ENCODE measurements at places on chromosomes 7 and 10. TPM values are rescaled to one million over a fixed set of nuclear protein-coding genes. Genes with fewer than 3 reads are reported as not detected.

- no peak overlapping the region for H3K27ac ChIP-seq
- H3K27me3 ChIP-seq: peaks cover 14% of the 10 kb centered on the region
- H3K4me1 ChIP-seq: no peaks in the 10 kb centered on the region
Observed at GRCh38 chr10:42482411-42482810, 156.0 kb downstream of the ZNF33B start.

DNA sequence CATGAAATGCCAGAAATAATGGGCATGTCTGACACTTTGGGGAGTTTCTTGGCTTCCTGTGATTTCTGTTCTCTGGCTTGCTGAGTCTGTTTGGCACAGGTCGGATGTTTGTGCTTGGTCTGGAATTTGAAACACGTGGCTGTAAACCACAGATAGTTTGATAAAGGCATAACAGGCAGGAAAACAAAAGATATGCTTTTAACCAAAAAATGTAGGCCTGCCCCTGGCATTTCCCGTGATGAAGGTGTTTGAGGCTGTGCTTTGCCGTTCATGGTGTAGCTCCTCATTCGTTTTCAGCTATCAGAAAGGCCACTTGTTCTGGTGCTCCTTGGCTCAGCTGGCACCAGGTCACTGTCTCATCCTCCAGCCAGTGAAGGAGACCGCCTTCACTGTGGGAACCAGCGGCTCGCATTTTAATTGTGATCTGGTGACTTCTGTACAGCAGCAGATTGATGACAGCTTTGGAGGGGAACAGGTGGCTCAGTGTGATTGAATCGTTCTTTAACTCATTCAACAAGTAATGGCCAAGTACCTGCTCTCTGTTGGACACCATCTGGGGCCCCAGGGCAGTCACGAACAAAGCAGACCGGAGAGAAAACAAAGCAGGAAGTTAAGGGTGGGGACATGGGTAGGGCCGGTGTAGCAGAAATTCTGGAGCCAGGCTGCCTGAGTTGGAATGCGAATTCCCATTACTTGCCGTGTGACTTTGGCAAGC is 111.5 kb downstream of the CCNY start:
- H3K27me3 ChIP-seq: no peaks in the 10 kb centered on the region
- DNase-seq: no peak
- peak overlapping the region; percentile 51 for H3K4me3 ChIP-seq
- peaks cover 31% of the 10 kb centered on the region for H3K36me3 ChIP-seq
- peak overlapping the region; percentile 90 for H3K27ac ChIP-seq

DNA sequence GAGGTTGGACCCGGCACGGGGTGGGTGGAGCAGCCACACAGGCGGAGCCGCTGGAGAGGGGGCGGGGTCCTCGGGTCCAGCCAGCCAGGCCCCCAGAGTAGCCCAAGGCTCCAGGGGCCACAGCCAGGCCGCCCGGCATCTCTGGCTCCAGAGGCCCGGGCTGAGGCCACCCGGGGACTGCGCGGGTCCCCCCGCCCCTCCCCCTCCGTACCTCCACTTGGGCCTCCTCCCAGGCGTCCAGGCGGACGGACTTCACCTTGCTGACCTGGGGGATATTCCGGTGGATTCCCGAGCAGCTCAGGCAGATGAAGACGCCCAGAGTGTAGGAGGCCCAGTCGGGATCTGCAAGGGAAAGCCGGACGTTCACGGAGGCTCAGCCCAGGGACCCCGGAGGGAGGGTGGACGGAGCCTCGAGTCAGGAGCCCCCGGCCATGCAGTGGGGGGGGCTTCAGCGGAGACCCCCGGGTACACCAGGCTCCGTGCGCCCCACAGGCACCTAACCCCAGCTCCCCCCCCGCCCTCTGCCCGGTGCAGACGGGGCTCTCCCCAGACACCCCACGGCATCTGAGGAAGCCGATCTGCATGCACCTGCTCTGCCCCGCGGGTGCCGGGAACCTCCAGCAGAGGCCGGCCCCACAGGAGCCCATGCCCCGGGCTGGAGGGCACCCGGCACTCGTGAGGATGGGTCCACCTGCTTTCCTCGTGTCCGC is 19.2 kb downstream of the ADAP1 start:
- H3K27ac ChIP-seq: no peak overlapping the region
- no peak overlapping the region for H3K4me3 ChIP-seq
- no peak for DNase-seq
- peaks cover 53% of the 10 kb centered on the region for H3K36me3 ChIP-seq

GRCh38 chr7:1448958-1449357 is 10.3 kb downstream of the MICALL2 start:
- H3K27ac ChIP-seq: no peak overlapping the region
- H3K4me1 ChIP-seq: no peaks in the 10 kb centered on the region
- no peaks in the 10 kb centered on the region for H3K36me3 ChIP-seq
- no peaks in the 10 kb centered on the region for H3K27me3 ChIP-seq
- H3K4me3 ChIP-seq: no peak overlapping the region

DNA sequence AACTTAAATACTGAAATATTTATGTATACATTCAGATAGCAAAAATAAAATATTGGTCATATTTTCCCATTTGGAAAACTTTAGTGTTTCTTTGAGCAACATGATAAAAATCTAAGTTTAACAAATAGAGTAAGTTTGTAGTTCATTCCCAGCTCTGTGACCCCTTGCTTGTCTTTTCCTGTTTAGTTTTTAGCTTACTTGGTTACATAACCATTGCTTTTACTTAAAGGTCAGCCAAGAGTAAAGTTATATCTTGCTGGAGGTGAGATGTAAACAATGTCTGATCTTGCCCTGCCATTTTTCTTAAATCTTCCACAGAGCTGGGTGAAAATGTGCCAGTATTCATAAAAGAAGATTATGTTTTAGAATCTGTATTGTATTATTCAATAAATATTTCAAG is 46.7 kb upstream of the MDFIC start:
- DNase-seq: no peak
- H3K4me1 ChIP-seq: no peaks in the 10 kb centered on the region
- no peak overlapping the region for H3K4me3 ChIP-seq
- no peaks in the 10 kb centered on the region for H3K27me3 ChIP-seq

LRRC17 gene
- total RNA-seq: not detected

ARHGEF35 gene
- total RNA-seq: 6.8 TPM

HTR7 gene
- total RNA-seq: not detected

- H3K27ac ChIP-seq: no peak overlapping the region
- no peak overlapping the region for H3K4me3 ChIP-seq
- H3K36me3 ChIP-seq: no peaks in the 10 kb centered on the region
- H3K27me3 ChIP-seq: no peaks in the 10 kb centered on the region
- H3K4me1 ChIP-seq: no peaks in the 10 kb centered on the region
Observed at GRCh38 chr7:155257482-155258225, 40.0 kb upstream of the INSIG1 start.

- peaks cover 27% of the 10 kb centered on the region for H3K27me3 ChIP-seq
- H3K27ac ChIP-seq: no peak overlapping the region
- H3K4me3 ChIP-seq: no peak overlapping the region
- no peak for DNase-seq
Observed at GRCh38 chr7:69739931-69740431, 141.7 kb downstream of the AUTS2 start.

ITPRID1 gene
- total RNA-seq: not detected

Measured in activated naive CD8-positive, alpha-beta T cell treated with anti-CD3 and anti-CD28 coated beads for 36 hours (primary cell).